ENCODE measurements at places on chromosomes 16 and 17.

- no peak for DNase-seq
These were observed 406.2 kb upstream of the PSMD7 start for GRCh38 chr16:73890186-73891128.

GRCh38 chr17:61322325-61323002 is 77.2 kb upstream of the TBX2 start:
- DNase-seq = no peak

DNA sequence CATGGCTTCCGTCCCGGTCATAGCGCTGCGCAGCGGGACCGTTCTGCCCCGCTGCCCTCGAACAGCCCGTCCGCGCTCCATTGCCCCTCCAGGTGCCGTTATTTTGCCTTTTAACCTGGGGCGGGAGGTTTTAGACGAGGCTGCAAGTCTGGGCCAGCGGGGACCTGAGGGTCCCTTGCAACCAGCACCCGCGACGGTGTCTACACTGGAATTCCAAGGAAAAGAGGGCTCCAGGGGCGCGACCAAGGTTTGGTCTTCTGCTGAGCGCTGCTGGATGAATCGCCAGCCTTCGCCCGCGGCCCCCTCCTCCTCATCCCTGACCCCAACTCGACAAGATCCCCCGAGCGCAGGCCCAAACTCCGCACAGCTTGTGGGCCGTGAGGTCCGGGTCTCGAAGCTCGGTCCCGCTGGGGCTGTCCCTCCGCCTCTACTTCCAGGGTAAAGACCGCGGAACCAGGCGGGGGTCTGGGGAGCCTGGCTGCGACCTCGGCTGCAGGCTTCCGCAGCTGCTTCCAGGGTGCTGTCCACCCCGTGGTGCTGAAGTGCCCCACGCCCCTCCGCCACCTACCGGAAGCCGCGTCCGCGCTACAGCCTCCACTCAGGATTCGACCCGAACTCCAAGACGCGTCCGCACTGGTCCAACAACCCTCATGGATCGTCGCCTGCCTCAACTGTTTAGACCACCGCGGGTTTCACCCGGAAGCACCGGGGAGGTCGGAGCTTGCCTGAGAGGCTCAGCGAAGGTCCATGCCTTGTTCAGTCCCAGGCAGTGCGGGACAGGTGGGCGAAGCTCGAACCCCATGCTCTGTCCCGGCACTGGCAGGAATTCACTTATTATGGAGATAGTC is 10.1 kb upstream of the CA4 start:
- DNase-seq = peak; percentile 71

- DNase-seq = no peak
These were observed 3.3 kb upstream of the INPP5K start for GRCh38 chr17:1519678-1520077.

DNA sequence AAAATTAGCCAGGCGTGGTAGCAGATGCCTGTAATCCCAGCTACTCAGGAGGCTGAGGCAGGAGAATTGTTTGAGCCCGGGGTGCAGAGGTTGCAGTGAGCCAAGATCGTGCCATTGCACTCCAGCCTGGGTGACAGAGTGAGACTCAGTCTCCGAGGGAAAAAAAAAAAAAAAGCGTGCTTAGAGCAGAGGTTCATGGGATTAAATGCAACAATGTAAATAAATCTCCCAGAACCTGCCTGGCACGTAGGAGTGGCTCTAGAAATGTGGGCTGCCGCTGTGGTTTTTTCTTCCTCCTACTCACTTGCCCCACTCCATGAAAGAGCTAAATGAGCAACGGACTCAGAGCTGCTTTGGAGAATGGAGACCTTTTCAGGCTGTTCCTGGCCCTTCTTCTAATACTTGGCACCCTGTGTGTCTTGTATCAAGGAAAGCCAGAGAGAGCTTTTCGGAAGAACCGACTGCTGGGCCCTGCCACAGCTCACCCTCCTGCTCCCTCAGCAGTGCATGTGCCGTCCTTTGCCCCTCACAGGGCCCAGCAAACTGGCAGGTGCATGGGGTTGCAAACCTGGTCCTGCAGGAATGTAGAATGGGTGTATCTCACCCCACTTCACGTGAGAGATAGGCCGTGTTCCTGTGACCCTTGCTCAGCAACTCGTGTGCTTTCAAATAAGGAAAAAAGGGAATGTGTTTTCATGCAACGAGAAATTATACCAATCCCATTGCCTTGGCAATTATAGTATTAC is 52.0 kb downstream of the LDHD start:
- DNase-seq = no peak

GRCh38 chr16:27515874-27516353 is 33.8 kb downstream of the GTF3C1 start:
- no peak for DNase-seq

GRCh38 chr17:45581860-45582259 is 91.3 kb upstream of the PLEKHM1 start:
- DNase-seq = no peak

GRCh38 chr16:20844588-20844987 is 38.3 kb downstream of the REXO5 start:
- no peak for DNase-seq

DNA sequence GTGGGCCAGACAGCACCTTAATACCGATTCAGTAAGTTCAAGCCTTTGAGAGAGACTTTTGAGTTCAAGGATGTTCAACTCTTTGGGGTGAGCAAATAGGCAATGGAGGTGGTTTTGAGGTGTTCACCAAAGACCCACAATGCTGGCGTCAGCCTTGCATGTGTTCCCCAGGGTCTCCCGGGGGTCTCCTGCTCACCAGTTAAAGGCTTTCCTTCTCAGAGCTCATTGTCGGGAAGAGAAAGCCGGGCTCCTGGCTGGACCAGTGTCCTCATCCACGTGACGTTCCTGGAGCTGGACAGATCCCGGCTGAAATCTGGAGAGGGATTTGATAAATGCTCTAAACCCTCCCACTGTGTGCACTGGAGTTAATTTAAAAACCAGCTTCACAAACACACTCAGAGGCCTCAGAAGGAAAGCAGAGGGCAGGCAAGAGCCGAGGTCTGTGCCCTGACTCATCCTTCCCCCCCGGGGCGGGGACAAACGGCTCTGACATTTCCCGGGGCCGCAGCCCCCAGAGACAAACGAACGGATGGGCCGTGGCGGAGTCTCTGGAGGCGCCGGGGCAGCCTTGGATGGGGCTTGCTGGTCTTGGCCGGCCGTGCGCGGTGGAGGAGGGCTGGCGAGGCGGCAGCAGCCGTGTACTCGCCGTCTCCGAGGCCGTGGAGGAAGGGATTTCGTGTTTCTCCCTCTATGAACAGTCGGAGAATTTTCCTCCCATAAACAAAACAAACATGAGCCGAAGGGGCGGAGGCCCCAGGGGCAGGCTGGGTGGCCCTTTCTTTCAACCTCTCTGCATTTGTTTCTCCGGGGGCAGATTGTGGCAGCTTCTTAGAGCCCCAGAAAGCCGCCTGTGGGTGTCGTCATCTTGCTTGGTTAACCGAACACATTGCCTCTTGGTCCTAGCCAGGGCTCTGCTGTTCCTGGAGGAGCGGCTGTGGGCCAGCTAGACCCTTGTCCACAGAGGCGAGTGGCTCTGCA is 94.2 kb downstream of the NTN1 start:
- DNase-seq = no peak

GRCh38 chr16:59067205-59067604 is 333.1 kb upstream of the GOT2 start:
- DNase-seq = no peak

GRCh38 chr17:32723310-32723955 is 153.5 kb downstream of the MYO1D start:
- DNase-seq = peak; percentile 79

DNA sequence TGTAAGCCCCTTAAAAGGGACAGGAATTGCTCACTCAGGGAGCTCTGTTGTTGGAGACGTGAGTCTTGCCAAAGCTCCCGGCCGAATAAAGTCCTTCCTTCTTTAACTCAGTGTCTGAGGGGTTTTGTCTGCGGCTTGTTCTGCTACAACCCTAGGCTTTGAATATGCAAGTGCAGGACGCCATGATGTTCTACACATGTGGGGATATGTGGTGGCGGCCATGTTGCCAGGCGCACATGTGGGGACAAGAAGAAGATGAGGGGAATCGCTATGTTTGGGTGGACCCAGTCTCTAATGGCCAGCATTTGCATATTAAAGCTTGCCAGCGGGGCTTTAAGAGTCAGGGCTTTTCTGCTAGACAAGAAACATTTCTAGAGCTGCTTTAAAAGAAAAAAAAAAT is 96.8 kb upstream of the CA10 start:
- no peak for DNase-seq

GRCh38 chr16:25270577-25270976 is 12.9 kb upstream of the ZKSCAN2 start:
- no peak for DNase-seq

DNA sequence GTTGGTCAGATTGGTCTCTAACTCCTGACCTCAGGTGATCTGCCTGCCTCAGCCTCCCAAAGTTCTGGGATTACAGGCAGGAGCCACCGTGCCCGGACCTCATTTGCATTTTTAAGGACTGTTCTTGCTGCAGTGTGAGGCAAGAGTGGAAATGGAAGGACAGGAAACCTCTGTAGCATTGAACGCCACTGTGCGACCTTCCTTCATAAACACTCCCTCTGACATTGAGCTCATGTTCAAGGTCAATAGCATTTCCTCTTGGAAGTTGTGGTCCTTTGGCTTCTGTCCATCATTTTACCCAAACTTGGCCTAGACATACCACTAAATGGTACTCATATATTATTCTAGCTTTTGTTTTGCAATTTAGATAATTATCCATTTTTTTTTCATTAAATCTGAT is 32.8 kb upstream of the ABCA8 start:
- DNase-seq = no peak

GRCh38 chr17:8133399-8133798 is 9.5 kb upstream of the HES7 start:
- DNase-seq = no peak

GRCh38 chr17:9887508-9887907 is 17.6 kb downstream of the RCVRN start:
- DNase-seq = no peak

- no peak for DNase-seq
These were observed 63.2 kb downstream of the ENGASE start for GRCh38 chr17:79137789-79138165.

DNA sequence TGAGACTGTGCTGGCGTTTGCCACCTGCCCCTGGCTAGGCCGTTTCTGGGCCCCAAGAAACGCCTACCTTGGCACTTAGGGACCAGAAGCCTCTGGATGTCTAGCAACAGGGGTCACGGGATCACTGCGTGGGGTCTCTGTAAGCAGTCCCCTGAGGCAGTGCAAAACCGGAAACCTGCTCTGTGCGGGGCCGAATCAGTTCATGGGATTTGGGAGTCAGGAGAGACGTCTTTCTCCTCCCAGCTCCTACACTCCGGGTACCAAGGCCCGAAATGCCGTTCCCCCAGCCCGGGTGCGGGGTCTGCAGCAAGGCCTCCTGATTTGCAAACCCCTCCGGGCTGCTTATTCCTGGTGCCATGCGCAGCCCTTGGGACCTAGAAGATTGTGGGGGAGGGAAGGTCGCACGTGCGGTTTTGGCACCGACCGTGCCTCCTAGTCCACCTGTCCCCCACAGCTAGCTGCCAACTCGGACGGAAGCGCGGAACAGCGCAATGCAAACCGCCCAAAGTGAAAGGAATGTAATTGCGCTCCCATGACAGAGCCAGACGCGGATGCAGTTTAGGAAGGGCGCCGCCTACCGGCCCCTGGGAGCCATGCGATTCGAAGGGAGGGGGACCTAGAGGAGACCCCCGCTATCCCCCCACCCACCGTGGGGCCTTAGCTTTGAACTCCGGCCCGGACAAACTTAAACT is 6.5 kb downstream of the IRX5 start:
- DNase-seq = no peak

DNA sequence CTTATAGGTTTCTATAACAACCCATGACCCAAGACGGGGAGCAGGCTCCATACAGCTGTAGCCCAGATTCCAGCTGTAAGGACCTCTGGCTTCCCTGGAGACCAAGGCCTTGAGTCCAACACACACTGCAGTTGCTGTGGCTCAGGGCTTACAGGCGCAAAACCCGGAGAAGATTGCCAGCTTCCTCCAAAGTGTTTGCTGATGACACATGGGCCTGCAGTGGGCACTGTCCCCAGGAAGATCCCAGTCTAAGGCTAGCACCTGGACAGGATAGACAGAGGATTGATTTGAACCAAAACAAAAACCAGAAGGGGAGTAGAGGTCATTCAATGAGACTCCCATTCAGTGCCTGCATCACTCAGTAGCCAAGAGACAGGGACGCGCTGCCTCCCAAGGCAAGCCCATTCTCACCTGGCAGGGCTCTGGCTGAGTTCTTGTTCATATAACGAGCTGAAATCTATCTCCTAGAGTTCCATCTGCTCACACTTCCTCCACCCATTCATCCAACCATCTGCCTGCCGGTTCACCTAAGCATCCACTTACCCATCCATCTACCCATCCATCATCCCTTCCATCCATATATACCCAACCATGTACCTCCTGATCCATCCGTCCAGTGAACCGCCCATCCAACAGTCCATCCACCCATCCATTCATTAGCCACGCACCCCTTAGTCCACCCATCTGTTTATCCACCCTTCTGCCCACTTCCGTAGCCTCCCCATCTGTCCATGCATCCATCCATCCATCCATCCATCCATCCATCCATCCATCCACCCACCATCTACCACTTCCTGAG is 10.2 kb downstream of the RAB11FIP4 start:
- DNase-seq = no peak

DNA sequence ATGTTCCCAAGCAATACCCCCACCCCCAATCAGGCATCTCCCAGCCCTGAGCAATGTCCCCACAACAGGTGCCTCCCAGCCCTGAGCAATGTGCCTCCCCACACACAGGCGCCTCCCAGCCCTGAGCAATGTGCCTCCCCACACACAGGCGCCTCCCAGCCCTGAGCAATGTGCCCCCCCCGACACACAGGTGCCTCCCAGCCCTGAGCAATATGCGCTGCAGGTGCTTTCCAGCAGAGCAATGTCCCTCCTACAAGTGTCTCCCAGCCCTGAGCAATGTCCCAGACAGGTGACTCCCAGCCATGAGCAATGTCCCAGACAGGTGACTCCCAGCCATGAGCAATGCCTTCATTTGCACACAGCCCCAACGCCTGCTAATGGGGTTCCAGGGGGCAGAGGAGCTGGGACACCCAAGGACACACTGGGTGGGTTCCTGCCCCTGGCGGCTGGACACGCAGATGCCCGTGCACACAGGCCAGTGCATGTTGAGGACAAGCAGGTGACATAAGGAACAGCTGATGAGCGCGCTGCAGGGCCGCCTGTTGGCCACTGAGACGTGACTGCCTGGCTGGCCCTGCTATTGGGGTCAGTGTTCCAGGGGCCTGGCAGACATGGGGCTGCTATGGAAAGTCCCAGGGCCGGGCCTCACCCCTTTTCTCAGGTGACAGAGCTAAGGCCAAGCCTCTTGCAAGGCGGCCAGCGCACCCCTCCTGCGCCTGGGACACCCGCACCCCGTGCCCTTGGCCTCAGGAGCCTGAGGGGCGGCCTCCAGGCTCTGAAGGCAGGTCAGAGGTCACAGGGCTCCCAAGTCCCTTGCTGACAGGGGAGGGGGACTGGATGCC is 26.9 kb upstream of the PABPN1L start:
- DNase-seq = peak; percentile 80
